8988T (cell line): ENCODE measurements at places on chromosomes 6 and 20.

DNA sequence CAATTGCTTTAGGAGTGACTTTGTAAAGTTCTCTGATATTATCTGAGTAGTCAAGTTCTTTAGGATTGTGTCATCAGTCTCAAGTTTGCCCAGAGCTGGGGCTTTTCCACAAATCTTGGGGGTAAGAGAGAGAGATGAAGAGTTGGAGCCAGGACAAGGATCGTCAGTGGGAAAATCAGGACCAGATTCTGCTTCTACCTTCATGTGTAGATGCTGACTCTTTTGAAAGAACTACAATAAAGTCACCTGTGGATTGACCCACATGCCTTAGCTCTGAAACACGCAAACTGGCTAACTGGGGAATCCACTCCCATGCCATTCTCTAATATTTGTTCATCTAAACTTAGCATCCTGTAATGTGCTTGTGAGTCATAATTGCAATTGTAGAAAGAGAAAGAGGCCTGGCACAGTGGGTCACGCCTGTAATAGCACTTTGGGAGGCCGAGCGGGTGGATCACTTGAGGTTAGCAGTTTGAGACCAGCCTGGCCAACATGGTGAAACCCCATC, 15.6 kb upstream of the BICRAL start:
- DNase-seq = no peak

DNA sequence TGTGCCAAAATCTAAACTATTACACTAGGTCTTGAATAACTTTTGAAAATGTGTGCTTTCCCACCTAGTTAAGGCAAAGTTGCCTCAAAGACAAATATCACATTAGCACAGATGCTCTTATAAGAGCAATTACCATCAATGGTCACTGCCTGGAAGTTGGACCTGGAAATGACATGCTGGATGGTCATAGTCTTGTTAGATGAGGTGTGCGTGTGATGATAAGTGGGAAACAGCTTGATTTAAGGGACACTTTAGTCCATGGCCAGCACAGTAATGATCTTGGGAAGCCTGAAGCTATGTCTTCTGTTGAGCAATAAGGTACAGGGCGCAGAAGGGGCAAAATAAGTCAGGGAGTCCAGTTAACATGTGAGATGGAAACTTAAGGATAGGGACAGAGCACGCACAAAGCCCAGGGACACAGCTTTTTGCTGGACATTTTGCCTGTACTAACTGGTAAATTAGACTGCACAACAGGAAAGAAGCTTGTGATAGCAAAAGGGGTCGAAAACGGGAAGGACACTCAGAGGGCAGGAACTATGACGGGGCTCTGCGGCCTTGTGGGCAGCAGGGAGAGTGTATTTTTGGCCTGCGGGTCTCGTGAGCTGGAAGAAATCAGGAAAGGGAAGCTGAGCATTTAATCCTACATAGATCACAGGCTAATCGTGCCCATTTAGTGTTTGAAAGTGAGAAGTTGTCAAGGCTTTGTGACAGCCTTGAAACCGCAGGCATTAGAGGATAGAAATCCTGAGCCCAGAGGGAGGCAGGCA, 66.7 kb upstream of the BMP2 start:
- DNase-seq = no peak

DNA sequence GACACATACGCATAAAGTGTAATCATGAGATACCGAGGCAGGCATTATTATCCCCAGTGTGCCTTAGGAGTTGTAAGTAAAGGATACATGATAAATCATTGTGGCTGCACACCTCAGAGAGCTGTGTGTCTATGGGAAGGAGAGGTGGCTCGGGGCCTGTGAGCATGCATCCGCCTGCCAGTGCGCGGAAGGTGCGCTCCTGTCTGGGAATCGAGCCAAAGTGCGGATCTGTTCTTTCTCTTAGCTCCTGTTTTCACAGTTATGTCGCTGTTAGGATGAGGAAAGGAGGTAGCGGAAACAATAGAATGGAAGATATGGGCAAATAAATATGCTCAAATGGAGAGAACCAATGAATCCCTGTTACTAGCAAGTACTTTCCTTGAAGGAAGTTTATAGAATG, 98.0 kb downstream of the ANKRD6 start:
- DNase-seq = no peak

DNA sequence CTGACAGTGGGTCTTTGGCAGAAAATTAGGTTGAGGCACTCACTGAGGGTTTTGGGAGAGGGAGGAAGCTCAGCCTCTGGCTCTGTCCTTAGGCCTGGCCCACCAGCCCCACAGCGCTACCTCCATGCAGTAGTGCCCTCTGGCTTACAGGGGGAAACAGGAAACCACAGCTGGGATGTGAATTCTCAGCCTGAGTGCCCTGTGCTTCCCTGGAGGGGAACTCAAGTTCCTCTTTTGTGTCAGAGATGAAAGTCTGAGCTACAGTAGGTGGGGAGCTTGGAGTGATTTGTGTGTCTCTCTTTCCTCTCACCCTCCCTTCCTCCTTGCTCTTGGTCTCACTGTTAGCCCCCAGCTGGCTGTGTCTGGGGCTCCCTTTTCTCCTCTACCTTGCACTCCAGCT, 48.2 kb upstream of the BLCAP start:
- DNase-seq = no peak

- no peak for DNase-seq
Observed at GRCh38 chr6:6851059-6851948, 256.5 kb upstream of the RREB1 start.

- DNase-seq = no peak
Observed at GRCh38 chr20:31596831-31597480, 8.1 kb upstream of the ID1 start.

- DNase-seq = no peak
Observed at GRCh38 chr6:142307963-142308748, 6.3 kb downstream of the ADGRG6 start.

DNA sequence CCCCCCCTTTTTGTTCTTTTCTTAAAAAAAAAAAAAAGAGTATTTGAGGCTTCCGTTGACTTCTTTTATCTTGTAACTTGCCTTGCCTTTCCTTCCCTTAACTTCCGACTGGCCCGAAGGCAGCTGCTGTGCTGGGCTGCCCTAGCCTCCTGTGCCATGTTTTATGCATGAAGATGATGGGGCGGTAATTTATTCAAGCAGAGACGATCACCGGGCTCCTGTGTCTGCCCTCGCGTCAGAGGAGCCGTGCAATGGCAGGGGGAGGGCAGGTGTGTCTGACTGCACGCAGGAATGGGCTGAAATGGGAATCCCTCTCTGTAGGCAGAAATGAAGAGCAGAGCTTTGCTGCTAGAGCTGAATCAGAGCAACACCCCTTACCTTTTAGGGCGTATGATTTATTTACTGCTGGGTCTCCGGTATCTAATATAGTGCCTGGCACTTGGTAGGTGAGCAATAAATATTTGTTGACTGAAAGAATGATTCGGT, 106.3 kb upstream of the RIPOR2 start:
- no peak for DNase-seq

GRCh38 chr20:19560881-19561480, 197.1 kb upstream of the RIN2 start:
- DNase-seq = no peak

DNA sequence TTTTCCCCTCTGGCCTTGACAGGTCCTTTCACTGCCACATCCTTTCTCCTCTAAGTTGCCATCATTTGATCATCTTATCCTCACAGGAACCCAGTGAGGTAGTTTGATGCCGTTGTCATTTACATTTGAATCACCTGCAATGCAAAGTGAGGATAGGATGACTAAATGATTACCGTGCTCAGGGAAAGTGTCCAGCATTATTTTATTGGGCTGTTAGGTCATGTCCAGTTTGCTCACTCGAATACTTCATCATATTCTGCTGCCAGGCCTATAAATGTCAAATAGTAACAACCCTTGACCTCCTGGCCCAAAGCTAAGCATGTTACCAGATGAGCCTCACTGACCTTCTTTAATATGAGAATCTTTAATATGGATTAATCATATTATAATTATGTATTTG, 1068.7 kb upstream of the FLRT3 start:
- DNase-seq = no peak

DNA sequence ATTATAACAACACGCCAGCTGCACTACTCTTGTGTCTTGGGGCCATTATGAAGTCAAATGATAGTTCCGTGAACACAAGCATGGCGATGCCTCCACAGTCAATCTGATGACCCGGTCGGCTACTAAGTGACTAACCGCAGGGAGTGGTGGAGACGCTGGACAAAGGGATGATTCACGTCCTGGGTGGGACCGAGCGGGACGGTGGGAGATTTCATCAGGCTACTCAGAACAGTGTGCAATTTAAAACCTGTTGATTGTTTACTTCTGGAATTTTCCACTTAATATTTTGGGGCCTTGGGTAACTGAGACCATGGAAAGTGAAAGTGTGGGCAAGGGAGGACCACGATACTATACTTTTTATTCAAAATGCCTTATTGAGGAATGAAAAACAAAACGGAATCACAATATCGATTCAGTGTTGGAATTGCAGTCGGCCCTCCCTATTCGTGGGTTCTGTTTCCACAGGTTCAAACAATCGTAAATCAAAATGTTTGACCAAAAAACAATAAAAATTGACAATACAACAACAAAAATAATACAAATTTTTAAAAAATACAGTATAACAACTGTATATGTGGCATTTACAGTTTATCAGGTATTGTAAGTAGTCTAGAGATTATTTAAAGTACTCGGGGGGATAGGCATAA, 66.5 kb downstream of the MYLK4 start:
- DNase-seq = peak; percentile 59

DNA sequence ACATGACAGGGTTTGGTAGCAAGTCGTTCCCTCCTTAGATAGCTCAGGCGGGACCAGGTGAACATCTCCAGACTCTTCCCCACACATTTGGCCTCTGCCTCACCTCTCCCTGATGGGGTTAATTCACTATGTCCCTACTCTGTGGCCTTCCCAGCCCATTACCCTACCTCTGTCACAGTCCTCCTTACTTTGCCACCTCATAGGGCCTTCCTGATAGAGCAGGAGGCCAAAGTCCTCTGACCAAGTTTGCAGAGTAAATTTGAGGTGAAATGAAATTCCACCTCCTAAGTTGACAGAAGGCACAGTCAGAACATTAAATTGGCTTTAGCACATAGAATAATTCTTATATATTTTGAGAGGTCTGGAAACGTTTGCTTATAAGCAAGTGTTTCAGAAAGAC, 53.1 kb upstream of the ARMC2 start:
- DNase-seq = no peak

- no peak for DNase-seq
Observed at GRCh38 chr20:63930971-63931553, 25.2 kb downstream of the UCKL1 start.

GRCh38 chr6:106256201-106256968, 69.2 kb downstream of the ATG5 start:
- DNase-seq = no peak

DNA sequence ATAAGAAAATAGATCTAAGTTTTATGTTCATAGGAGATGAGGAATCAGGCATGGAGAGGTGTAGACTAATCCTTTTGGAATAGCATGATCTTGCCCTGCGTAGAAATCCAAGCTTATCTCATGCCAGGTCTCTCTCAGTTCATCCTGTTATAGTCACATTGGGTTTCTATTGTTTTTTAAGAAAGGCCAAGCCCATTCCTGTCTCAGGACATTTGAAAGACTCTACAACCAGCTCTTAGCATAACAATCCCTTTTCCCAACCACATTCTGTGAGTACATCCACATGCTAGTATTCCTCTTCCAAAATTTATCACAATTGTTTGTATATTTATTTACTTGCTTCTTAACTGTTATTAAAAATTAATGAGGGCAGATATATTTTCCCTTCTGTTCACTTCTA, 130.3 kb downstream of the MMUT start:
- DNase-seq = no peak

DNA sequence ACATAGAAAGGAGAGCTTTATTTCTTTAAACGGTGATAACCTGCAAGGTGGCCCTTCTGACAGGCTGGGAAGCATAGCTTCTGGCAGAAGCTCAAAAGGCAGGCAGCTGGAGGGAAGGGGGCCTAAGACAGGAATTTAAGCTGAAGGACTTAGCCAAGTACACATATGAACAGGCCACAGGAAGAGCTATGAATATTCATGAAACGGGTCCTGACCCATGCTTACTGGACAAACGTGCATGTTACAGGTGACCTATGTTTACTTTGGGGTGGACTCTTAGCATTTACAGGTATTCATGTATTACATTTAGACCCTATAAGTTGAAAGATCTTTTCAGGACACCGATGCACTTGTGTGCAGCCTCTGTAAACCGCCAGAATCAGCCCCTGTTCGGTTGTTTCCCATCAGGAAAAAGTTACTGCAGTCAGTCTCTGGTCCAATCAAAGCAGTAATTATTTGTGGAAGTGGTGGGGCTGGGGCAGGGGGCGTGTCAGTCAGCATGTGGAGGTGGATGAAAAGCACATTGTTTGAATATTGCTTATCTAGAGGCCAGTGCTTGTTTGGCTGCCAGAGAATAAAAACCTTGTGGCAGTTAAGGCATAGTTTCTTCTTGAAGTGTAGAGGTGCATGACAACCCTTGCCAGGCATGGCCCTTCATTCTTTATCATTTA, 2.9 kb upstream of the GZF1 start:
- DNase-seq = no peak

DNA sequence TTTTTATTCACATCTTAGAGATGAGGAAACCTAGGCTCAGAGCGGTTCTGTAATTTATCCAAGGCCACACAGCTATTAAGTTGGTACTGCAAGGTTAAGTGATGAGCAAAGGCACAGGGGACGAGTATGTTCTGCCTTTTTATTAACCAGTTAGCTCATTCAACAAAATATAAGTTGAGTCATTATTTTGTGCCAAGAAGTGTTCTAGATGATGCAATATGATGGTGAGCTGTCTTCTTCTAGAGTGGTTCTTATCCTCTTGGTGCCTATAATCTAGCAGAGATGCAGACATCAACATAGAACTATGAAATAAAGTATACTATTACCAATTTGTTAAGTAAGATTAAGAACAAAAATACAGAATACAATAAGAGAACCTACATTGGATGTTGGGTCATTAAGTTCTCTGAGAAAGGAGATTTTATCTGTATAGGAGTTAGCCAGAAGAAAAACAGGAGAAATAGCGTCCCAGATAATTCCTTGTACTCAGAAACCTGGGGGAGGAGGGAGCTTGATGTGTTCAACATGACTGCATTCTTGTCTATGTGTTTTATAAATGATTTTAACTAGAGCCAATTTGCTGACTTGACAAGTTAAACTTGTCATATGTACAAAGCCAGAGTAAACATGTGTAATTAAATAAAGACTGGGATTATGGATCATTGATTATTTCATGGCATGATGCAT, 122.3 kb downstream of the TBXT start:
- DNase-seq = no peak

DNA sequence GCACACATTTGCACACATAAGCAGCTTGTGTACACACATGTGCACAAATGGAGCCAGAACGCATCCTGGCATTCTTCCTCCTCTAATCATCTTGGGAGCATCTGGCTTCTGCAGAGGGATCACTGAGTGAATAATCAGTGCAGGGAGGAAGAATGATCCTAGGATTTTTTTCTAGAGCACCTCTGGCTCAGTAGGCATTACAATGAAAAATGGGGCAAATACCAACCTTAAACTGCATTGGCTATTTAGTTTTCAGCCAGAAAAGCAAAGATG, 205.7 kb upstream of the TCF21 start:
- DNase-seq = no peak

GRCh38 chr6:119343167-119343566, 6.4 kb downstream of the MAN1A1 start:
- DNase-seq = no peak
